ENCODE measurements at places on chromosomes 12 and 14.

GRCh38 chr12:75482646-75483045 lies 2.1 kb downstream of the GLIPR1 start:
- no peak for DNase-seq

- no peak for DNase-seq
Measured at GRCh38 chr12:4286771-4287317, 13.3 kb downstream of the CCND2 start.

GRCh38 chr12:96187956-96188355 lies 6.2 kb upstream of the ELK3 start:
- DNase-seq, result no peak

DNA sequence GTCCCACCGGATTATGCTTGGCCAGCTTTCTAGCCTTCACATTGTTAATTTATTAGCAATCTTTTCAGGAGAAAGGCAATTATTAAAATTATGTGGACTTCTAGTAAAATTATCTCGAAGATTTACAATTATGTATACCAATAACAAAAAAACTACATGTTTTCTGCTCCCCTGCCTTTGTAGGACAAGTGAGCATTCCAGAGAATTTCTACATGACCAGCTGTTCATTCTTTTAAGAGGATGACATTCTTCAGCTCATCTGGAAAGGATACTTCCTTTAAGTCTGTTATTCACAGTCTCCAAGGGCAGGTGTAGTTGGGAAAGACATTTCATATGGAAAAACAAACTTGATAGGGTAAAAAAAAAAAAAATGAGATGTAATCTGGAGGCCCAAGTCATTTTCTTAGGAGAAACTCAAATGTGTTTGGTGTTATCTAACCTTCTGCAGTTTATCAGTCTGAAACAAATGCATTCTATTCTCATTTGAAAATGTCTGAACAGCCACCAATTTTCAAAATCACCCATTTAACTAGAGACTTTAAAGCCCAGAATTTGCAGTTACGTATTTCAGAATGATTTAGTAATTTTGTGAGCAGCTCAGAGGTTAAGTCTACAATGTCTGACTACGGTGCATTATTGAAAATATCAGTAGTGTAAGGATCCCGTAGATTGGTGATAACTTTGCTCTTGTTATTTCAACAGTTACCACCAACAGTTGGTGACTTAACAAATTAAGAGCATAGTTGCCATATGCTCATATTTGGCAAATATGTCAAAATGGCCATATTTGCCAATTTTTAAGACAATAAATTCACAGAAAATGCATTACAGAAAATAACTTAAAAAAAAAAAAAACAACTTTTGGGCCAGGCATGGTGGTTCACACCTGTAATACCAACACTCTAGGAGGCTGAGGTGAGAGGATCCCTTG lies 1.8 kb upstream of the PHLDA1 start:
- DNase-seq, result peak; percentile 75

DNA sequence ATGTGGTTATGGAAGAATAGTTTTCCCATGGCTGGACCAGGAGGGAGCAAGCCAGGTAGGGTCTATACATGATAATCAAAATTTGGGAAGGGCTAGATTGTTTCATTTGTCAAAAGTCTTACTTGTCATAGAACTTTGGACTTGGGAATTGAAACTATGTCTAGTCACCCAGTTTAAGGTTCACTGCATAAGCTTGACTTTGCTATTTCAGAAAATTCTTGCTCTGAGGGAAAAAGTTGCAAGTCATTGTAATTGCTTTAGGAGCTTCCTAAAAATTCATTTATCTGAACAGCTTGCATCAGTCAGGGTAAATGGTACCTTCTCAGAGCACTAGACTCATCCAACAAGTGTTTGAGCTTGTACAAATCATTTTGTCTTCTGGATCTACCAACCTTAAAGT lies 1194.7 kb downstream of the GALC start:
- DNase-seq, result peak; percentile 11
